Coronary artery (tissue), 2 donors: ENCODE measurements at places on chromosomes 6 and 20.

- no peak for DNase-seq
Measured at GRCh38 chr6:130670142-130670541, 157.1 kb upstream of the SMLR1 start.

DNA sequence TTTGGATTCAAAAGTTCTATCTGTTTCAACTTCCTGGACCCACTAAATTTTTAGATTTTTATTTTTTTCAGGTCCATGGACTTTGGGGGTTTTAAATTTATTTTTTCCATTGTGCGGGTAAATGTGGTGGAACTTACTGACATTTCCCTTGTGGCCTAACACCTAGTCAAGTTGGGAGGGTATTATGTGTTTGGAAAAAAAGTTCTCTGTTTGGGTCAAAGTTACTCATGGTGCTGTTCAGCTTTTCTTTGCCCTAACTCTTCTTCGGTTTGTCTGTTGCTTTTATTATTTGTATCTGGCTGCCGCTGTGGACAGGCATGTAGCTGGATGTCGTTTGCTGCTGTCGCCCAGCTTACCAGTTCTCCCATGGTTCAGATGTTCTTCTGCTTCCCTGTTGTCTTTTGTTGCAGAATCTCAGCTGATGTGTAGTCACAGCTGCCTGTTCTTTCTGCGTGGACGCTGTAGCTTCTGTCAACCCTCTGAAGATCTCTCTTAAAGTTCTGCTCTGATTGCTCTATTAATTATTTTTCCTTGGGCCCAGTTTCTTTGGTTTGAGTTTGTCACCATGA, 7.9 kb downstream of the IGF2R start:
- DNase-seq = no peak

DNA sequence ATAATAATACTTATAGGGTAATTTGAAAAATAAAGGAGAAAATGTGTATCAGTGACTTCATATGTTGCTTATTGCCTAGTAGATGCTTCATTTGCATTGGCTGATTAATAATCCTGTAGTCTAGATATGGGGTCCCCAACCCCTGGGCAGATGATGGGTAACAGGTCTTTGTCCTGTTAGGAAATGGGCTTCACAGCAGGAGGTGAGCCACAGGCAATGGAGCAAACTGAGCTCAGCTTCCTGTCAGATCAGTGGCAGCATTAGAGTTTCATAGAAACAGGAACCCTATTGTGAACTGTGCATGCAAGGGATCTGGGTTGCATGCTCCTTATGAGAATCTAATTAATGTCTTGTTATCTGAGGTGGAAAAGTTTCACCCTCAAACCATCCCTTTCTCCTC, 1049.5 kb upstream of the EPHA7 start:
- DNase-seq = no peak

GRCh38 chr6:129795261-129795660, 65.9 kb downstream of the TMEM244 start:
- DNase-seq = no peak

GRCh38 chr20:9474835-9475415, 39.5 kb upstream of the LAMP5 start:
- DNase-seq = no peak

- DNase-seq = no peak
Measured at GRCh38 chr6:53236241-53236640, 87.6 kb upstream of the GCM1 start.

DNA sequence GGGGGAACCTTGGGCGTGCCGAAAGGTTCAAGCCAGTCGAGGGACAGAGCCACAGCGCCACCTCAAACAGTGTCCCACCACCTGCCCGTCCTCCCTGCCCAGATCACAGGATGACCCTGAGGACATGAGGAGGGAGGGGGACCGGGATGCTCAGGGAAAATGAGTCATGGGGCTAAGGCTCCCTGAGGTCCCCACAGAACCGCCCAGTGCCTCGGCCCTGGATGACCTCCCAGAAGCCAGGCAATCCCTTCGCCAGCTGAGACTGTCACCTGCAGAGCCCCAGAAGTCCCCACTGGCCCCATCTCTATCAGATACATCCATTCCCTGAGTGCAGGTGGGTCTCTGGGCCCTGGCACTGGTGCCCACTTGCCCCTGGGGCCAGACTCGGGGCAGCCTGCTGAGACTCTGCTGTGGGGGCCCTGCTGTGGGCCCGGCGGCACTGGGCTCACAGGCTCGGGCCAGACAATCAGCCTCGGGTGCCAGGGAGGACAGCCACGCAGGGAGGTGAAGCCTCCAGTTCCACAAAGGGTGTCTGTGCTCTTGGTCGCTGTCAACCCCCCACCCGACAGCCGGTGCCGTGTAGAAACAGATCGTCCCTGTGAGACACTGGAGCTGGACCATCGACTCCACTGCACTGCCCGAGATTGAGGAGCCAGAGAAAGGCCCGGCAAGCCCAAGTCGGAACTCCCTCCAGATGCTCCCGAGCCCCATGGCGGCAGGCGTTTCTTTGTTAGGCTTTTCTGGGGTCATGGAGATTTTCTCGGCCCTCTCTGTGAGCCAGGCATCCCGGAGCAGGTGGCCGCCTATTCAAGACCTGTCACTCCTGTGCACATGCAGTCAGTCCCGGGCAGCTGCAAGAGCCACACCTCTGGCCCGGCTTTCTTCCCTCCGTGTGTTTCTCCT, 26.1 kb downstream of the PXDC1 start:
- no peak for DNase-seq

- no peak for DNase-seq
Measured at GRCh38 chr6:74366634-74367033, 670.6 kb downstream of the CD109 start.

GRCh38 chr6:159760602-159761057, 1.2 kb upstream of the ACAT2 start:
- DNase-seq = no peak

DNA sequence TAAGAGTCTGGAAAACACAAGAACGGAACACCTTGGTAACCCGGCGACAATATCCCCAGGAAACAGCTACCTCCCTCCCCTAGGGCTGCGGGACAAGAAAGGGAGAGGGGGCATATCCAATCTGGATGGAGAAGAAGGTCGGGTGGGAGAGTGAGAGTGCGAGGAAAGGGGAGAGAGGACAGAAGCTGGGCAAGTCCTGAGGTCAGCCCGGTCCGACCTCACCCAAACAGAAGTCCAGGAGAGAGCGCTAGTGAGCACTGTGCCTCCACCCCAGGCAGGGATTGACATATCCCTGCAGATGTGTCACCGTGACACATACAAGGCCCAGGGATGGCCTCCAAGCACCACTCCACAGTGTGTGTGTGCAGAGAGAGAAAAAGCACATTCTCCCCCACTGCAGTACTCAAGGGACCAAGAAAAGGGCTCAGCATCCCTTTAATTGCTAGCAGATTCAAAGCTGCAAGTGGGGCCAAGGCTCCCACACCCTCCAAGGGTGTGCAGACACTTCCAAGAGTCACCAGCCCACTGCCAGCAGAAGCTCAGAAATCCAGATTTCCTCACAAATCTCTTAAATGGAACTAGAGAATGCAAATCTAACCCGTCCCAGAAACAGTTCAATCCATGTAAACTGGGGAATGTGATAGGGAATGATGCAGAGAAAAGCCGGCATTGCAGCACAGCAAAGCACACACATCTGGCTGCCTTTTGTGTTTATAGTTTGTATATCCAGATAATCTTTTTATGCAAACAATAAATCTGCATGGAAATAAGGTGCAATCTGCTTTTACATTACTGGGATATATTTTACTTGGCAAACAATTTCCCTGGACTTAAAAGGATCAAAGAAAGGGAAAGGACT, 3.1 kb downstream of the PXDC1 start:
- DNase-seq = no peak

DNA sequence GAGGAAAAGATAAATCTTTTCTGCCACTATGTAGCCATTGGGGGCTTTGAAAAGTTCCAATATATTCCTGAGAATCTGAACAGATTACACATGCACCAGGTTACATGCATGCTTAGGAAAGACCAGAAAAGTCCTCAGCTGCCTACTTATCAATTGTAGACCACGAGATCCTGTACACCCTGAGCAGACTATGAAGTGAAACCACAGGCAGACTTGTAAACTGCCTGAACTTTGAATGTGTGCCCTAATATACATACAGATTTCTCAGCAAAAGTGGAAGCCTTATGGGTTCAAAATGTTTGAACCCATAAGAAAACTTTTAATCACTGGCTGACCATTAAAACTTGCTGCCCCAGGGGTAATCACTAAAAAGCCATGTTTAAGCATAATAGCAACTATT, 273.5 kb upstream of the RUNX2 start:
- no peak for DNase-seq

GRCh38 chr20:22578221-22579118, 5.9 kb downstream of the FOXA2 start:
- no peak for DNase-seq

- peak; percentile 81 for DNase-seq
Measured at GRCh38 chr20:2873747-2874041, 413 bp downstream of the PTPRA start.

- DNase-seq = no peak
Measured at GRCh38 chr6:3205913-3206312, 21.5 kb downstream of the TUBB2B start.

DNA sequence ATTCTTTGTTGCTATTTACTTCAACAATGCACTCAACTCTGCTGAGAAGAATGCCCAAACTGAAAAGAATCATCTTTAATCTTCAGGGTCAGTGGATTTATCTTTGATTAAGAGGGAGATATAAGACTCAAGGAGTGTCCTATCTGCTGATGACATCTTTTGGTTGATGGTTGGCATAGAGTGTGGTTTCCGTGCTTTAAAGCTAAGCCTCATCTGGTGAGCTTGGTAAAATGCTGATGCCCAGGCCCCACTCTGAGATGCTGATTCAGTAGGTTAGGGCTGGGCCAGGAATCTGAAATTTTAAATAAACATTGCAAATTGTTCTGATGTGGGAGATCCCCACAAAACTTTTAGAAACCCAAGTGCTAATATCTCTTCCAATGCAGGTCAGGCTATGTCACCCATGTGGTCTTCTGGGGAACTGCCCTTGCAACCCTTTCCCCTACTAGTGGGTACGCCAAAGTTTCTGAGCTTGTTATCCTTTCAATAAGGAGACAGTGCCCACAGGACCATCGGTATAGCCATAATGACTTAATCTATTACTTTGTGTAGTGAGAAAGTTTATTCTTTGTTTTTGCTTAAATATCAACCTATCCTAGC, 68.5 kb upstream of the ARMH2 start:
- no peak for DNase-seq

DNA sequence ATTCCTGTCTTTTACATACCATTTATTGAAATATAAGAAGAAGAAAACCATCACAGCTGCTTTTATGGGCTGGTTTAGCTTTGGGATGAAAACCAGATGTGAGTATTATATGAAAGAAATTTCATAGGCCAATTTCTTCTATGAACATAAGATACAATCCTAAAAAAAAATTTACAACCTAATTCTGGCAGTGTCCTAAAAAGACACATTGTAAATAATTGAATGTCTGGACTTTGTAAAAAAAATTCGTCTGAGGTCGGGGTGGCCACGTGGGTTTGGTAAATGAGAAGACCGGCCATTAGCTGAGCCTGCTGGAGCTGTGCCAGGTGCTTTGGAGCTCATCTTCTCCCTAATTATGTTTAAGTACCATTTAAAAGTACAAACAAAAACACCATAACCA, 26.8 kb downstream of the DACT2 start:
- DNase-seq = no peak

GRCh38 chr6:6795393-6795792, 206.9 kb downstream of the LY86 start:
- no peak for DNase-seq
